Activated T-helper 1 cell treated with anti-CD3 and anti-CD28 coated beads, Interleukin-2, amount 50 U/mL, for 16 hours (primary cell): ENCODE measurements at places on chromosomes 1 and 21.
A peak's percentile ranks its signal among the peaks of the same experiment; 100 is the strongest.

DNA sequence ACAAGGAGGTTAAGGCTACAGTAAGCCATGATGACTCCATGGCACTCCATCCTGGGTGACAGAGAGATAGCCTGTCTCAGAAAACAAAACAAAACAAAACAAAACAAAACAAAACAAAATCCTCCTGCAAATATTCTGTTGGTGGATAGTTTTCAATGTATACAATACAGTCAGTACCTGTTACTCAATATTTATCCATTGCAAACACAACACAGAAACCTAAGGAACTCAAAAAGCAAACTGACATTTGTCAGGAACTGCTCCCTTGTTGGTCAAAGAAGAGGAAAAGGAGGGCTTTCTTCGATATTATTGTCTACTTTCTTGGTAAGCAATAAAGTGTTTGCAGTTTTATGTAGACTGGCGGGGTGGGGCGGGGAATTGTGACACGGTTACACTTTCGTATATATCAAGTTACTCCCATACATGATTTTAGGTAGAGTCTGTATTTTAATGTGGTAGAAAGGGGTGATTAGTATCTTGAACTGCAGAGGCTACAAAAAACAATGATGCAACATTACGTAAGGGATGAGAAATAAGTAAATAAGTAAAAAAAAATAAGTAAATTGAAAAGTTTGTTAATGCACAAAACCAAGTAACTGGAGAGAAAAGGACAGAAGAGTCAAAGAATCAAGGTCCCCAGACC lies 31.8 kb downstream of the APP start:
- no peak for DNase-seq

GRCh38 chr1:194731025-194731424 lies 1544.6 kb upstream of the B3GALT2 start:
- DNase-seq = no peak

DNA sequence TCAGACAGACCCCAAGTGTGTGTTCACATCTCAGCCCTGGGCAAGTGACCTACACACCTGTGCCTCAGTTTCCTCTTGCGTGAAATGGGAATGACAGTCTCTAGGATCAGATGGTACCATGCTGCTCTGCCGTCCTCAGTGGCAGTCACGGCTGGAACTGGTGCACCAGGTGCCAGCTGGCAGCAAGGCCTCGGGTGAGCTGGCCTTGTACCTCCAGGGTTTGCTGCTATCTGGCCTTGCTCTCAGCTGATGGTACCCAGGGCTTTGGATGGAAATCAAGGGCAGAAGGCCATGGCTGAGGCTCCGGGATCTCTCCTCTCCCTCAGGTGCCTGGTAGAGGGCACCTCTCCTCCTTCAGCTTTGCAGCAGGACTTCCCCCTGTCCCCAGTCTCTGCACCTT lies 21.3 kb downstream of the TMEM201 start:
- DNase-seq = no peak

GRCh38 chr1:12616709-12617373 lies 1.2 kb downstream of the DHRS3 start:
- DNase-seq = no peak

GRCh38 chr1:89986020-89986419 lies 8.9 kb upstream of the ZNF326 start:
- DNase-seq = no peak

DNA sequence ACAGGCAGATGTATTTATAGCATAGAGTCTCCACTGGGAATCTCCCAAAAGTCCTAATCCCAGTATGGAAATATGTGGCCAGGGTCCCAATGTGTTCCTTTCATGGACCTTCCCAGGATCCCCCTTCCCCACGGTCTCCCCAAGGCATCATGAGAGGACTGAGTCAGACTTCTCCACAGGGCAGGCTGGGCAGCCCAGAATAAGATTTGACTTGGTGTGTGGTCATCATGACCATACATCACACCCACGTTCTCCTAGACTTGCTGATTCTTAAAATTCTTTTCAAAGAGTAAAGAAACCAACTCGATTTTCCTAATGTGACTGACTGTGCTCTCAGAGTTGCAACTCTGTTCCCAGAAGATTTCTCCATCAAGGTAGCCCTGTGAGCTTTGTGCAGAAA lies 93.9 kb upstream of the CD34 start:
- DNase-seq = no peak

GRCh38 chr1:208235982-208236761 lies 8.0 kb downstream of the PLXNA2 start:
- DNase-seq = no peak

DNA sequence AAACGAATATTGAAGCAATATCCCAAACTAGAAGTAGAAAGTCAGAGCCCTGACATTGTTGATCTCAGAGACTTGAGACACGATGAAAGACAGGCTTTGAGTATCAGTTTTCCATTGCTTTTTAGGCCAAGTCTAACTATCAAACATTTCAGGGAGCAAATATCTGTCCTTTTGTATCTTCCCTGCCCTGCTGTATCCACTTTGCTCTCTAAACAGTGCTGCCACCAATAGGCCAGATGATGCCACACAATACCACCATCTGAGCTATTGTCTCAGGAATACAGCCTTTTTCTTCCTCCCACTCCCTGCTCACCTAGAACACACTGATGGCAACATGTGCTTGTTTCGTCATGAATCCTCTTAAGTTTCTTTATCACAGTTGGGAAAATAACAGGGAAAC lies 62.6 kb upstream of the SPAG17 start:
- no peak for DNase-seq

DNA sequence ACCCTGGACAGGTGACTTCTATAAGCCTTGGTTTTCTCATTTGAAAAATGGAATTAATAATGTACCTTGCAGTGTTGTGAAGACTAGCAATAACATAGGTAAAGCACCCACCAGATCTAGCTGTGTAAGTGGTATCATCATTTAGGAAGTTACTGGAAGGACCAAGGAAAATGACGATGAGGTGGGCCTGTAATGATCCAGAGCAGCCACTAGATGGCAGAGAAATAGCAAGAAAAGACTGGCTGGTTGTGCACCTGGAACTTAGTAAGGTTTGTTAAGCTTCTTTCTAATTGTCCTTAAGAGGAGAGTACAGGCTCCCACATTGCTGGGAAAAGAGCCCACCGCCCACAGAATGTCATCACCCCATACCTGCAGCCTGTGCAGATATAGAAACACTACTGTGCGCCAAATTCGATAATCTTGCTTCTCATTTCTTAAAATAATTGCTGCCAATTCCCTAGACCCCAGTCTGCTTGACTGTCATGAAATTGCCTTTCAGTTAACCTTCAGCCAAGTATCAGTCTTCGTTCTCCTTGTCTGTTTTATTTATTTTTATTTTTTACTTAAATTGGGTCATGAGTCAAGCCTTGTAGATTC lies 37.2 kb downstream of the WNT4 start:
- DNase-seq = no peak

GRCh38 chr1:162893612-162893908 lies 32.6 kb upstream of the CCDC190 start:
- no peak for DNase-seq

GRCh38 chr1:81379430-81379829 lies 421.3 kb upstream of the ADGRL2 start:
- DNase-seq = no peak

DNA sequence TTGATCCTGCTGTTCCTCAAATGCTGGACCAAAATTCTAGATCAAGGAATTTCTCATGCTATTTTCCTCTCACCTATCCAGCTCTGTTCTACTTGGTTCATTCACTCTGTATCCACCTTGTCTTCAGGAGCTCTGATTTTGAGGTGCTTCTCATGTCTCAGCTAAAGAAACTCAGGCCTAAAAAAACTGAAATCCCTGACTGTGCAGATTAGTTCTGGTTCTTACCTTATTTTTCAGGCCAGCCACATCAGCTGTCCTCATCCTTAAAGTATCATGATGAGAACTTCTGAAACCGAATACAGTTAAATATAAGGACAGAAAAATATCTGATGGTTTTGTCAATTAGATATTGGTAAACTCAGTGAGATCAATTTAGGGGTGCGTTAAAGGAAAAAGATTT lies 27.8 kb upstream of the DR1 start:
- no peak for DNase-seq

GRCh38 chr1:7526196-7526866 lies 244.8 kb upstream of the VAMP3 start:
- no peak for DNase-seq

GRCh38 chr1:110647254-110647891 lies 27.4 kb downstream of the KCNA3 start:
- DNase-seq = no peak

DNA sequence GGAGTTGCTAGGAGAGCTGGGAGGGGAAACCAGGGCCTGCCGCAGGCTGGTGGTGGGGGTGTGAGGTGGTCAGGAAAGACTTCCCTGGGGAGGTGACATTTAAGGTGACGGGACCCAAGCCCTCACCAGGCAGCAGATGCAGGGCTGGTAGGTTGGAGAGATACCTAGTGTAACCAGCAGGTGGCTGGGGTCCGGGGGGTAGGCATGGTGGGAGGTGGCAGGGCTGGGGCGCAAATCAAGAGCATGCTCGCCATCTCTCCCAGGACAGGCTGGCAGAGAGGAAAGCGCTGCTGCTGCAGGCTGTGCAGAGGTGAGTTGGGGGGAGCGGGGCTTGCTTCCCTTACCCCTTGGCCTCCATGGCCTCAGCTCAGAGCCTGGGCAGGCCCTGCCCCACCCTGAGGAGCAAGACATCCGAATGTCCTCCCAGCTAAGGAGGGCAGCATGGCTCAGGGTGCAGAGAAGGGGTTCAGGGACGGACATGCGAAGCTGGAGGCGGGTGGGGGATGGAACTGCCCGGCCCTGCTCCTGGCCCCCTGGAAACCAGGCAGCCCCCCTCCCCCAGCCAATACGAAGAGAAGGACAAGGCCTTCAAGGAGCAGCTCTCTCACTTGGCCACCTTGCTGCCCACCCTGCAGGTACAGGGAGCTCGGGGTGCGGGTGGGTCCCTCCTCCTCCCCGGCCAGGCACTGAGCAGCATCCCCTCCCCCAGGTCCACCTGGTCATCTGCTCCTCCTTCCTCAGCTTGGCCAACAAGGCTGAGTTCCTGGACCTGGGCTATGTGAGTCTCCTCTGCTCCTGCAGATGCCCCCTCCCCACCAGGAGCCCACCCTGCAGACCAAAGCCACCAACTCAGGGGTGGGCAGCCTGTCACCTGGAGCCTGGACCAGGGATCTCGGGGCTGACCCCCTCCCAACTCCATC lies 4.0 kb downstream of the RNF207 start:
- DNase-seq = no peak

DNA sequence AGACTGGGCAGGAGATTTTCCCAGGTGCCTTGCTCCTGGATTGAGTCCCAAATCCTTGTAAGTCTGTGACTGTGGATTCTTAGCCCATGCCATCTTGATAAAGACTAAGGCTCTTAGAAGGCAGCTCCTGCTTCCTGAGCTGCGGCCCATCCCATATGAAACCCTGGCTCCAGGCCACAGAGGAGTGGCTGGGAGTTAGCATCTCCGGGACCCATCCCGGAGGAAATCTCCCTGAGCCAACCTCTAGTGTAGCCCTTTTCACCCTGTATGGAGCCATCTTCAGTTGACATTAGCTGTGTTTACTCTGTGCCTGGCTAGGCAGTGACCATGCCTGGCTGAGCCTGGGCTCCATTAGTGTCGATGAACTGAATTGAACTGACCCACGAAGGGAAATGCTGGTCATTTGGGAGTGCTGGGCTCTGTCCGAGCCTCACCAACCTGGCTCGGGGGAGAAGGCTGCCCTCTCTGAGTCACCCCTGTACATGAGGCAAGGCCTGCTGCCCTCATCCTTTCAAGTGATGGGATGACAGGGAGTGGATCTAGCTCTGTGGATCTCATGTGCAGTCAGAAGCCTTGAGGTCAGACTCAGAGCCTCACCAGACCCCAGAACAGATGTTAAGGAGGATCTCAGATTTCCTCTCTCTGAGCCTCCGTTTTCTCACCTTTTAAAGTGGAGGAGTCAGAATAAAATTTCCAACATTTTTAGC lies 37.5 kb downstream of the LGR6 start:
- no peak for DNase-seq

- DNase-seq = no peak
These were observed 14.9 kb downstream of the MAP3K7CL start for GRCh38 chr21:29145354-29145782.

DNA sequence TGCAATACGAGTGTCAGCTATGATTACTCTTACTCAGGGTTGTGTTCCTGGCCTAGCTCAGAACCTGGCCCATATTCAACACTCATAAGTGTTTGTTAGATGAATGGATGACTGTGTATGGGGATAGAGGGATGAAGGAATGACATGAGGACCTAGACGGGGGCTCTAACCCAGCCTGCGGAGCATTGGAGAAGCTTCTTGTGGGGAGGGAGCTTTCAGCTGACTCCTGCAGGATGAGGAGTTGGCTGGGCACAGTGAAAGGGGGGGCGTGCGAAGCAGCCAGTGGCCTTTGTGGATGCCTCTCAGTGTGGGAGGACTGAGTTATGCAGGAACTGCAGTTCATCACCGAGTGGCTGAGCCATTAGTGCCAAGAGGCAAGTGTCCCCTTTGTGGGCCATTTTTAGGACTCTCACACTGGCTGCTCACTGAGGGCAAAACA lies 1.2 kb upstream of the EXTL1 start:
- no peak for DNase-seq

GRCh38 chr21:45128613-45129188 lies 54.3 kb downstream of the ADARB1 start:
- DNase-seq = peak; percentile 48
